NCI-H510A (cell line): ENCODE measurements at places on chromosomes 1 and 21.

DNA sequence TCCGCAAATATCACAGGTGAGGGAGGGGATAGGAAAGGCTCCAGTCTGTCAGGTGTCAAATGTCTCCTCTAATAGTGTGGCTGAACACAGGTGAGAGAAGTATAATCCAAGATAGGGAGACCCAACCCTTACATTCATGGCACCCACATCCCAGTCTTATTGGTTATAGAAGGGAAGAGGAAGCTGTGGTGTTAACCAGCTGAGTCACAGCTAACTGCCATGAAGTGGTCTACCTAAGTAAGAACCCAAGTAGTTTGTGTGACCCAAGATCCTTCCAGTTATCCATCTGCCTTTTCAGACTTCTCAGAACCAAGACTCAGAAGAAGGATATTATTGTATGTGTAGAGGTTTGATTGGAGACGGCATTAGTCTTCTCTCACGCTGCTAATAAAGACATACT lies 37.1 kb downstream of the DDAH1 start:
- no peak for DNase-seq

DNA sequence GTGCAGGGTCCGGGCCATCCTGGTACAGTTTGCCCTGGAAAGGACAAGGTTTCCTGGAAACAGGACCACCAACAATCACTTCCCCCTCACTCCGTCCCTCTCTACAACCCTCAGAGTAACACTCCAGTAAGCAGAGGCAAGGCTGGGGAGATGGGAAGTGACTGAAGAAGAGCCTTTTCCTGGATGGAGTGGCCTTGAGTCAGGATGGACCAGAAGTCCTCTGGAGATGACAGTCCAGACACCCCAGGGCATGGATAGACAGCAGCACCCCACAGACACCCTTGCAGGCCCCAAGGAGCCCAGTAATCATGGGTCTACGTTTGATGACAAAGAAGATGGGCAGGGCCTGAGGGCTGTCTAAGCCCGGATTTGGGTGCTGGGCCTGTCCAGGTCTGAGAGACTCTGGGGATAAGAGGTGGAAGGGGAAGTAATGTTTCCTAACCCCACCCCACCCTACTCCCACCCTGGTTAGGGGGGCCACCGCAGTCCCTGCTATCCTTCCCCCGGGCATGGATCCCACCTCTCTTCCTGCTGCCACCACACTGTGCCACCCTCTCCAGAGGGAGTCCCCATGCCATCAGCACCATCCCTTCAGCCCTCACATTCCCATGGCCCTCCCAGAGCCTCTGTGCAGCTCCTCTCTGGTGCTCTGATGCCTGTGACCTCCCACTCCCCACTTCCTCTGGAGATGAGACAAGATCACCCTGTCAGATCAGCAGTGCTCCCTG lies 7.2 kb upstream of the S100A8 start:
- no peak for DNase-seq

GRCh38 chr1:177124577-177125278 lies 39.8 kb downstream of the ASTN1 start:
- DNase-seq, result no peak

- DNase-seq, result no peak
Measured at GRCh38 chr1:40692429-40692895, 958 bp downstream of the NFYC start.
